ENCODE measurements at places on chromosomes 13 and 19. TPM values are rescaled to one million over a fixed set of nuclear protein-coding genes. Genes with fewer than 3 reads are reported as not detected.

The PRR36 gene
- 0.42 TPM for total RNA-seq

The PTGIR gene
- total RNA-seq: 1.4 TPM

The PLVAP gene
- total RNA-seq: 0.81 TPM

The TSSK6 gene
- total RNA-seq: 2.4 TPM

- no peak for DNase-seq
- no peak overlapping the region for H3K4me3 ChIP-seq
- no peak overlapping the region for H3K27ac ChIP-seq
- no peaks in the 10 kb centered on the region for H3K27me3 ChIP-seq
- no peaks in the 10 kb centered on the region for H3K36me3 ChIP-seq
These were observed 6.3 kb upstream of the KCTD12 start for GRCh38 chr13:76892488-76892887.

GRCh38 chr13:86298725-86299124 lies 499.5 kb upstream of the SLITRK6 start:
- H3K36me3 ChIP-seq: no peaks in the 10 kb centered on the region
- no peaks in the 10 kb centered on the region for H3K27me3 ChIP-seq
- H3K27ac ChIP-seq: no peak overlapping the region
- no peak overlapping the region for H3K4me3 ChIP-seq
- no peaks in the 10 kb centered on the region for H3K4me1 ChIP-seq

GRCh38 chr19:313988-314815 lies 23.0 kb upstream of the PLPP2 start:
- H3K4me3 ChIP-seq: no peak overlapping the region
- H3K27me3 ChIP-seq: no peaks in the 10 kb centered on the region
- DNase-seq: no peak
- peaks cover 63% of the 10 kb centered on the region for H3K36me3 ChIP-seq
